ENCODE measurements at places on chromosomes 12 and 14.
A peak's percentile ranks its signal among the peaks of the same experiment; 100 is the strongest.

GRCh38 chr12:83462419-83462818 is 775.7 kb downstream of the TMTC2 start:
- no peak for DNase-seq

- no peak for DNase-seq
Measured at GRCh38 chr14:61281186-61281947, at the start of gene TMEM30B. TSS of gene TMEM30B (minus strand) at chr14:61281338. CDS start at chr14:61281147, 191 bp downstream.

DNA sequence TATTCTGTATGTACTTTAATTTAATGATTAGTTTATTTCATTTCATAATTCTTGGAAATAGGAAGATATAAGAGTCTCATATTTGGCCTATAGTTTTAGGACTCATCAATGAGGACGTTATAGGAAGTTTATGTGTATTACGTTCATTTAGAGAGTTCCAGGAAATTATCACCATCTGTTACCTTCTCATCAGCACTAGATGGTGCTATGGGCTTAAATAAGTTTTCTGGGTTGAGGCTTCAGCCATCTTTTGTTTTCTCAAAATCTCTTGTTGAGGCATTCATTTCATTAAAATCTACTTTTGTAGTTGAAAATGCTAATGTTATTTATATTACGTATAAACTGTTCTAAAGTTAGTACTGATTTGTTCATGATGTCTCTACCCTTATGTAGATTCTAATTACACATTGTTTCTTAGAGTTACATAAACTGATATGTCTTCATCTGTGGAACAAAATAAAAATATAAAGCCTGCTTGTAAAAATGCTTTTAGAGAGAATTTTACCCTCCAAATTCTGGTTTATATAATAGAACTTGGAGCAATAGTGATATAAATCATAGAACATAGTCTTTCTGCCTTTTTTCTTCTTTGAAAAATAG is 89.2 kb downstream of the CFAP54 start:
- DNase-seq: peak; percentile 55

DNA sequence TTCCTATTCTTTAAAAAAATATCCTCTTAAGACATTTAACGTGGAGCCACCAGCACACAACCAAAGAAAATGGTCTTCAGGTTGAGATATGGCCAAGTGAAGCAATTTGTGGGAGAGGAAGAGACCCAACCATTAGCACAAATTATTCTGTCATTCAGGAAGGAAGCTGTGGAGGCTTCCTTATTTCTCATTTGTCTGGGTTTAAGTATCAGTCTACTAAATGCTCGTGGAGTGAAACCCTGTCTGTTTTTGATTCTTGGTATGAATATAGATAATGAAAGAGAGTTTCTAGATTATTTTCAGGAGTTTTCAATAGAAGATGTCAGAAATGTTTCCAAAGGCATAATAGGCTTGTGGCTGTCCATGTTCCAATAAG is 125.1 kb downstream of the GPR65 start:
- DNase-seq: no peak

- DNase-seq: no peak
Measured at GRCh38 chr12:69508621-69509020, 38.4 kb downstream of the FRS2 start.

GRCh38 chr14:31529053-31529452 is 32.2 kb upstream of the NUBPL start:
- no peak for DNase-seq

DNA sequence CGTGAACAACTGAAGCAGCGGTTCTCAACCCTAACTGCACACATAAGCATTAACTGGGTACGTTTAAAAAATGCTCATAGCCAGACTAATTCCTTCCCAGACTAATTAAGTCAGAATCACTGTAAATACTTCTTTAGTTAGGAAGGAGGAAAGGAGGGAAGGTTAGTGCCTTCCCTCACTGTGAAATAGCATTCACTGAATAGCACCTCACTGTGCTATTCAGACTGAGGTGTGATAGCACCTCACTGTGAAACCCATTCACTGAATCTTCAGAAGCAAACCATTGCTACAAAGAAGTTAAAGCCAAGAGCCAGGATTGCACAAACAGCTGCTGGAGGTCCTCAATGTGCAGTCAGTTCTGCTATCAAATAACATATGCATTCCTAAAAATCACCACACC is 58.8 kb downstream of the RTN1 start:
- DNase-seq: no peak

GRCh38 chr12:47801904-47802246 is 17.8 kb downstream of the HDAC7 start:
- no peak for DNase-seq

- no peak for DNase-seq
Measured at GRCh38 chr14:96693252-96693820, 103.8 kb upstream of the VRK1 start.

GRCh38 chr14:31307618-31308017 is 100.0 kb upstream of the HECTD1 start:
- no peak for DNase-seq

DNA sequence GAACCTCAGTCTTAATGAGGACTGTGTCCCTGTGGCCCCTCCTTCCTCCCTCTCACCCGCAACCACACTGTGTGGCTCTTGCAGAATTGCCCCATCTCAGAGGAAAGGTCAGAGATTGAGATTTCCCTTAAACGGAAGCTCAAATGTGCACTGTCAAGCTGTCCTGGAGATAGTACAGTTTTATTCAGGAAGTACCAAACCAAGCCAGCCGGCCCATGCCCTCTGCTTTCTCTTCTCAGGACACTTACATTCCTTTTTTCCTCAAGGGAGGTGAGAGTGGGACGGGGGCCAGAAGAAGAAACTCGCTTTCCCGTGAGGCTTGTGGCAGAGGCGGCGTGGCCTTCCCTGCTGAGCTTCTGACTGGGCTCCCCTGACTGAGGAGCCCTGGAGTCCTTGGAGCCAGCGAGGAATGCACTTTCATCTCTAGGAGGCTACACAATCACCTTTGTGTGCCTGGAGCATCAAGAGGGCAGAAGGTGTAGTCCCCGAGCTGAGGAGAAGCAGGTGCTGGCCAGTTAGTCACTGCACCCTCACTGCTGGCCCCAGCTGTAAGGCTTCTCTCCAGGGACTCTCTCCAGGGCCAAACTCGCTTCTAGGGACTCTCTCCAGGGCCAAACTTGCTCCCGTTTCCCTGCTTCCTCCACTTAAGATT is 24.1 kb upstream of the ATP2A2 start:
- peak; percentile 19 for DNase-seq

DNA sequence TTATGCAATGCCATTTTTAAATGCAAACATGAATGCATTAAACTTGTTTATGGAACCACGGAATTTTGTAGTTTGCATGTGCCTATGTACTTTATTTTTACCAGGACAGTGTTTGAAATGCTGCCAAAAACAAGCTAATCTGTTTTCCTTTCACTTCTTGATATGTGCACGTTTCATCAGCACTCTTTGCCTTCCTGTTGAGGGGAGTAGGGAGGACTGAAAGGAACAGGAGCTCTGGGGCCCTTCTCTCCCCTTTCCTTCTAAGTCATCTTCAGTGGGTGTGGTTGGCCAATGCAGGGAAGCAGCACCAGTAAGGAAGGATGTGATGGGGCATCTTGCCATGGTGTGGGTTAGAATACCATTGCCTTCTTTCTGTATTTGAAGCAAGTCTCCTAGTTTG is 12.1 kb upstream of the PPP4R4 start:
- DNase-seq: no peak

Measured in fibroblast of skin of right biceps (primary cell).